ENCODE measurements at places on chromosomes 2 and 18.
A peak's percentile ranks its signal among the peaks of the same experiment; 100 is the strongest.

DNA sequence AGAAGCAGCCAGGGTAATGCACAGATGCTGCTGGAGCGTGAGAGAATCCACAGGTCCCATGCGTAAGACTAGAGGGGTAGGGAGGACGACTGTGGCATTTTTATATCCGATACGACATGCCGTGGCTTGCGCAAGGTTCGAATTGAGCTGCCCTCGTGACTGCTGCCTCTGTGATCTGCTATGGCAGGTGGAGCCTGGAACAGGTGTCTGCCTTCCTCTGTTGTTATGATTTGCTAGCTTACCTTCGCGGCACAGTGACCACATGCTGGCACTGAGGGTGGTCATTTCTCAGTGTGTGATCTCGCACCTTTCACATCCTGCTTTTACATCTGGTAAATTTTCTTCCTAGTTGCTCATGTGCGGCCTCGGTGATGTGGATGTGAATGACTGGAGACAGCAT is 240.2 kb downstream of the ALPK2 start:
- no peak for DNase-seq

DNA sequence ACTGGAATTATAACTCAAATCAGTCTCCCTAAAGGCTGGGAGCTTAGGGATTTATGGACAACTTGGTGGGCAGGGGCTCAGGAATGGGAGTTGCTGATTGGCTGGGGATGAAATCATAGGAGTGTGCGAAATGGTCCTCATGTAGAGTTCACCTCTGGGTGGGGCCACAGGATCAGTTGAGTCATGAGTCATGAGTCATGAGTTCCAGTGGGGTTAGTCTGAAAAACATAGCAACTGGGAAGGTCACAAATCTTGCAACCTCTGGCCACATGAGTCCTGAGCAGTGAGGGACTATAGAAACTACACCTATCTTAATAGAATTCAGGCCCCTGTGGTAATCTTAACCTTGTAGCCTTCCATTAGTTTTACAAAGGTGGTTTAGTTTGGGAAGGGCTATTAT is 383.3 kb downstream of the RBM43 start:
- no peak for DNase-seq

- no peak for DNase-seq
Observed at GRCh38 chr18:65651192-65651591, 99.6 kb upstream of the CDH7 start.

DNA sequence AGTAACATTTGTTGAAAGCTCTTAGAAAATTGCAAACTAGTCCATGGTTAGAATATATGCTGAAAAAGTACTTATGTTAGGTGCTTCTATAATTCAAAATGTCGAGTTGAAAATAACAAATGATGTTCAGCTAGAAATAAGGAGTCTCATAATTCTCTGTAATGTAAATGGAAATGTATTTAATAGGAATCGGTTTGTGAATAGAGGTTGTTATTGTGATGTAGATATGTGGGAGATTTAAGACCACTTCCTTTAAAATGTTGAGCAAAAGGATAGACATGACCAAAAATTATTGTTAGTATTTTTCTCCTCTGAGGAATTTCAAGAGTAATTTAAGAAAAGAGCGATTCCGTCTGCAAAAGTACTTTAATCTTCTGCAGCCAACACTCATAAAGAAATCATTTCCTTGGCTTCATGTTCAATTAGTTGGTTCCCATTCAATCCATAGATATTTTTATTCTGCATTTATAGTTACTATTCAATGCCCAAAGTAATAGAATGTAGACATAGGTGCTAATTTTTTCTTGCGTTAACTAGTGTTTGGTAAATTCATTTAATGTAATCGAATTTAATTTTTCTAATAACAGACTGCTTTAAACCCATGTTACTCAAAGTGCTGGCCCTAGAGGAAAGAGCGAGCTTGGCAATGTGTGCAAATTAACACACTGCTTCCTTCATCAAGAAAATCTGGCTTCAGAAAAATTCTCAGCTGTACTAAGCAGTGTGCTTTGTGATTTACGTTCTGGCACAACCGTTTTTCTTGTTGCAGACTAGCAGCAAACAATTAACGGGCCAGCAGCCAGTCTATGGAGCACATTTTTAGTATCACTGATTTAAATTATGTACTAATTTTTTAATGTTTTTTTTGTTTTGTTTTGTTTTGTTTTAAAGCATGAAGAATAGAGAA is 32.2 kb downstream of the FN1 start:
- DNase-seq, result no peak

GRCh38 chr2:42951263-42951938 is 159.0 kb upstream of the HAAO start:
- no peak for DNase-seq

GRCh38 chr18:5197032-5197434 is at the start of gene AKAIN1:
Gene AKAIN1, minus strand, starts transcription at chr18:5197257. Its CDS starts 204 bp downstream, at chr18:5197053.
- DNase-seq, result peak; percentile 5
